ENCODE measurements at places on chromosomes 1 and 21. TPM values are rescaled to one million over a fixed set of nuclear protein-coding genes. Genes with fewer than 3 reads are reported as not detected.

KCNK1 gene
- not detected for polyA plus RNA-seq

DNA sequence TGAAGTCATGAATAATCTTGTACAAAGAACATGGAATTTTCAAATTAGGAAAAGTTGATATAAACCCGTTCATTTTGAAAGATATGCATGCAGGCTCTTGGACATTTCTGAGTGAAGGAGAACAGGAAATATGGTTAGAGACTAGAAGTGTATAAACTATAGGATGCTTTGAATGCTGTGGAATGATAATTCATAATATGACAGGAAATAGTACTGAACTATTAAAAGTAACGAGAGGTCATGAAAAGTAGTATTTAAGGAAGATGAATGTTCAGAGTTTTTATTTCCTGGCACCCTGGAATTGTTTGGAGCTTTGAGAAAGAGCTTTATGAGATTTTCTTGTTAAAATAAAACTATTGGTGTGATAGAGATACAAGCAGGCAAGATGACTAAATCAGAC, 18.7 kb upstream of the CRB1 start:
- no peak overlapping the region for H3K4me3 ChIP-seq
- DNase-seq = no peak

DNA sequence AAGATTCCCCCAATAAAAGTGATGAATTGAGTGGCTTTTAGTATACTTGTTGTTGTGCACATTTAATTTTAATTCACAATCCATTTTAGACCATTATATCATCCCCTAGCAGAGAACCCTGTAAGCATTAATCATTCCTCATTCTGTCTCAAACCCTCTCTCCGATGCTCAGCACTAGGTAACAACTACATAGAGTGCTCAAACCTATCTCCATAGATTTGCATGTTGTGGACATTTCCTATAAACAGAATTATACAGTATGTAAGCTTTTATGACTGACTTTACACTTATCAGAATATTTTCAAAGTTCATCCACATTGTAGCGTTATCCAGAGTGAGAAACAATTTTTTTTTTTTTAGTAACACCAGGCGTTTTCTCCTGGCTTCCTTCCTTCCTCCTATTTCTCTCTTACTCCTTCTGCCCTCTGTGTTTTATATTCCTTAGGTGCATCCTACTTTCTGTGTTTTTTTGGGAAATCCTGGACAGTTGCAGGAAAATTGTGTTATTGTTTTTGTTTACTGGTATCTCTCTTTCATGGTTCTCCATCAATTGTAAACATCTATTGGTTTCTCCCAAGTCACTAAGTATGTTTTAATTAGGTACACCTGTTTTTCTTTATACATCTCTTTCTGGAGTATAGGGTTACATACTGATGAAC, 1528.0 kb upstream of the TPTE start:
- H3K36me3 ChIP-seq = peaks cover 5% of the 10 kb centered on the region
- no peak overlapping the region for H3K27ac ChIP-seq

- no peak for DNase-seq
- no peaks in the 10 kb centered on the region for H3K4me1 ChIP-seq
- no peak overlapping the region for H3K27ac ChIP-seq
- no peaks in the 10 kb centered on the region for H3K27me3 ChIP-seq
- no peaks in the 10 kb centered on the region for H3K36me3 ChIP-seq
- no peak overlapping the region for H3K4me3 ChIP-seq
Observed at GRCh38 chr1:113147073-113147625, 74.2 kb downstream of the LRIG2 start.

DNA sequence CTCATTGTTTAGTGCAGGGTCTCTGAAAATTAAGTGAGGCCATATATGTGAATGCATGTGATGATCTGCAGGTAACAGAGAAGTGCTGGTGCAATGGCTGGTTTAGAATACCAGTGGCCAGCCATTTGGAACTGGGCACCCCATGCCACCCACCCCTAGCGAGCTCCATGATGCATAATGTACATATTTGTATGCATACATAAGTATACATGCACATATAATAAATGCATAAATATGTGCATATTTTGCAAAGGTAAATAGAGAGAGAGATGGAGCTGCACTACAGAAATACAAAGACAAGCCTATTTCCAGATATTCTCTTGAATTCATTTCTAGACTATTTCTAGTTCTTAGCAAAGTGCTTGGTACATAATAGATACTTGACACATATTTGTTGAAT, 68.5 kb upstream of the IGSF21 start:
- no peak overlapping the region for H3K4me3 ChIP-seq
- peaks cover 52% of the 10 kb centered on the region for H3K4me1 ChIP-seq
- H3K27ac ChIP-seq = no peak overlapping the region
- H3K27me3 ChIP-seq = peaks cover 5% of the 10 kb centered on the region
- no peak for DNase-seq

- H3K27me3 ChIP-seq = peaks cover 9% of the 10 kb centered on the region
- no peak overlapping the region for H3K27ac ChIP-seq
- no peaks in the 10 kb centered on the region for H3K36me3 ChIP-seq
- no peak overlapping the region for H3K4me3 ChIP-seq
- no peak for DNase-seq
Observed at GRCh38 chr1:193299038-193299437, 112.6 kb upstream of the B3GALT2 start.
